Fibroblast of skin of abdomen (primary cell): ENCODE measurements at places on chromosomes 4 and X.
A peak's percentile ranks its signal among the peaks of the same experiment; 100 is the strongest.

DNA sequence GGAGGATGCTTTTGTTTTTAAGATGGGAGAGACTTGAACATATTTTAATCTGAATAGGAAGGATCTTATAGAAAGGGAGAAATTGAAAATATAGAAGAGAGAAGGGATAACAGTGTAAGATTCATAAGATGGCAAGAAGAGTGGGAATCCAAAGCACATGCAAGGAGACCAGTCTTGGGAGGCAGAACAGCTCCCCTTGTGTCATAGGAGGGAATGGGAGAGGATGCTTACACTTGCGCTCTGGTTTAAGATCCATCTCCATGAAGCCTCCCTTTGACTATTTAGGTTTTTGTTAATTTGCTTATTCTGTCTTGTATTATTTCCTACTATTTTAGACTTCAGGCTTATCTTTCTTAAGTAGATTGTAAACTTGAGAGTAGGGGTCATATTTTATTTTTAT is 42.7 kb downstream of the KIF4A start:
- DNase-seq: no peak

- no peak for DNase-seq
These were observed 333.9 kb downstream of the PDHA2 start for GRCh38 chr4:96173756-96174155.

DNA sequence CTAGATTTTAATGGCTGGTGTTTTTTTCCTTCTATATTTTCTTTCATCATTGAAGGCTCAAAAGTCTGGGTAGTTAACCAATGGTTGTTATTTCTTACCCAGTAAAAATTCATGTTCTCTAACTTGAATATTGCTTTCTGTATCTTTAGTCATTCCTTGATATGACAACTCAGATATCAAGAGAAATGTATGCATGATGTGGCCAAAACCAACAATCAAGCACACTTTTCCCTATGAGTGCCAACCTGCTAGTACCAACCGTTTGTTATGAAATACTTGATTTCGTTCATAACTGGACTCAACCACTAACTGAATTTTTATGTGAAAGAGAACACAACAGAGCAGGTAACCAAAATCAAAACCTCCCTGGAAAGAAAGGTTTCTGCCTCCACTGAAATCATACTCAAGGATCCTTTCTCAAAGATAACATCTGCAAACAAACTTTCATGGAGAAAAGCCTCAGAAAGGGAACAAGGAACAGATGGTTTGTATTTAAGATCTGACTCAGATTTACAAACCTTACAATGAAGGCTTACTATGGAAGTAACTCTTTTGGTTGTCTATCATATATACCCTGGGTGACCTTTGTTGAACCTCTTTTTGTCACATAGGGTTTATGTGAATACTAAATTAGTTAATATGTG is 8.3 kb upstream of the VEGFC start:
- peak; percentile 71 for DNase-seq

GRCh38 chr4:100525686-100526085 is 7.9 kb upstream of the EMCN start:
- DNase-seq: no peak

DNA sequence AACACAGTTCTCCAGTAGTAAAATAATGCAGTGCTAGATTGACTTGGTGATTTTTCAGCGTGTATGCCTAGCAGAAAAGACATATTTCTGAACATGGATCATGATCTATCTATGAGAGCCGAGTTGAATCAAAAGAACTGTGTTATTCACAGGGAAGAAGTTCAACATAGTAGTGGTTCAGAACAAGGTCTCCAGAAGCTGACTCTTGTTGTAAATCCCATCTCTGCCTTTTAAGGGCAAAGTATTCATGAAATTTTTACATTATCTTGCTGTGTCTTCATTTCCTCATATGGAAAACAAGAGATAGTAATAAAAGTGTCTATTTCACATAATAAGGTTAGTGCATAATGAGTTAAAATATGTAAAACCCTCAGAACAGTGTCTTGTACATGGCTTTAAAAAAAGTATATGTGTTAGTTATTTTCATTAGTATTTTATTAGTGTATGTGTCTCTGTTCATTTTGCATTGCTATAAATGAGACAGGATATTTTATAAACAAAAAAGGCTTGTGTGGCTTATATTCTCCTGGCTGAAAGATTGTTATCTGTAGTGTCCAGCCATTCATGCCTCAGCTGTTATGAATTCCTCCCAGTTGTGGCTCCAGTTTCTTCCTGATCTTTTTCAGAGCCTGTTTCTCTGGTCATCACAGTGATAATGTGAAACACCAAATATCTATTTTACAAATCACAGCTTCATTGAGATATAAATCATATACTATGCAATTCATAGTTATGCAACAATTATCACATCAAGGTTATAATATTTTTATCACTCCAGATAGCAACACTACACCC is 1351.2 kb downstream of the STIM2 start:
- DNase-seq: peak; percentile 48

DNA sequence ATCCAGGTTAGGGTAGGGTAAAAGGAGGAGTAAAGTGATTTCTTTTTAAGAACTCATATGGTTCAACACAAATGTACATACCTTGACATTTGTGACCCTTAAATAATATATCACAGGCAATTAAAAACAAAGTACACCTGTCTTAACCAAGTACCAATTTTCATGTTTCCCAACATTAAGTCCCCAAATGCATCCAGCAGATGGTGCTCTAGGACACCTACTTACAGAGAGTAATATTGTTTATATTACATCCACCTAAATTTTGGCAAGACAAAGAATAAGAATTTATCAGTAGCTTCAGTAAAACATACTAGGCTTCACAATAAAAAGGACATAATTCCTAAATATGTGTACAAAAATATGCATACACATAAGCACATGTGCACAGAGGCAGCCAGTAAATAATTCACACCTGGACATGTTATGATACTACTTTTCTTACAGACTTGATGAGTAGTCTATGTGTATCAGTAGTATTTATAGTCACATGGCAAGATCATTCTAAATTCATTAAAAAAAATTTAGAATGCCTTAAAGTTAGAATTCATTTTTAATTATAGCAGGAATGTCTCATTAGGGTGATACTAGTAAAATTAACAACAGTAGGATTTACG is 219.7 kb downstream of the DCLK2 start:
- DNase-seq: peak; percentile 59

DNA sequence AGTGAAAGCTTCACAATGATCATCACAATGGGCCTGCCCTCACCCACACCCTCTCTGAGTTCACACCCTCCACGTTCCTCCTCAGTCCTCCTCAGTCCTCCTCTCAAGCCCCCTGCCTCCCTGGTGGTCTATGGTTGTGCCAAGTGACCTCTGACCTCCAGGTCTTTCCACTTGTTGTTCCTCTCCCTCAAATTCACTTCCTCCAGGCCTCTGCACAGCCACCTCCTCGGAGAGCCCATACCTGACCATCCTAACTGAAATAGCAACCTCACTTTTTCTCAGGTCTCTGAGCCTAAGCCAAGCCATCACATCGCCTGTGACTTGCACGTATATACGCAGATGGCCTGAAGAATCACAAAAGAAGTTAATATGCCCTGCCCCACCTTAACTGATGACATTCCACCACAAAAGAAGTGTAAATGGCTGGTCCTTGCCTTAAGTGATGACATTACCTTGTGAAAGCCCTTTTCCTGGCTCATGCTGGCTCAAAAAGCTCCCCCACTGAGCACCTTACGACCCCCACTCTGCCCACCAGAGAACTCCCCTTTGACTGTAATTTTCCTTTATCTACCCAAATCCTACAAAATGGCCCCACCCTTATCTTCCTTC is 293.4 kb upstream of the TENM3 start:
- DNase-seq: no peak

- no peak for DNase-seq
These were observed 40.0 kb upstream of the ADRA2C start for GRCh38 chr4:3725936-3726870.

GRCh38 chr4:145338568-145338967 is 143.1 kb upstream of the SMAD1 start:
- DNase-seq: no peak

GRCh38 chrX:10242026-10242425 is 85.3 kb downstream of the CLCN4 start:
- DNase-seq: no peak

- no peak for DNase-seq
These were observed 25.5 kb upstream of the GPAT3 start for GRCh38 chr4:83510442-83510841.

DNA sequence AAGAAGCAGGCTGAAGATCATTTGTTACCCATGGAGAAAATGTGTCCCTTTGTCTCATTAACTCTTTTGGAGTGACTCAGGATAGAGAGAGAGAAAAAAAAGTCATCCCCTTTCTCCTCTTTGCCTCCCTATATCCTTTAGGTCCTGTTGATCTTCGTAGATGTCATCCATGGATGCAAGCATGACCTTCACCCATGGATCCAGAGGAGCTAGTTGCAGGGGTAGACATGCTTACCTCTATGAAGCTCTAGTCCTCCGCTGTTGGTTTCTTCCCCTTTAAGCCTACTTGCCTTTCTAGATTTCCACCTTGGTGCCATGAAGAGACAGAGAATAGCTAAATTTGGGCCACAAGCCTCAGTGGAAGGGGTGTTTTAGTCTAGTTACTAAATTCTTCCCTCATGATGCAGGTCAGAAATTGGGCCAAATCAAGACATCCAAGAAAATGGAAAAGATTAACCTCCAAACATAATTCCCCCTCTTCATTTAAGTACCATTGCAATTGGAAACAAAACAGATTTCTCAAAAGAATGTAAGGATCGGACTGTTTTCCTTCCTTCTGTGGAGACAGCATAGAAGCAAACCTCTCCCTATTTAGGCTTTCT is 178.4 kb downstream of the TECRL start:
- DNase-seq: no peak

DNA sequence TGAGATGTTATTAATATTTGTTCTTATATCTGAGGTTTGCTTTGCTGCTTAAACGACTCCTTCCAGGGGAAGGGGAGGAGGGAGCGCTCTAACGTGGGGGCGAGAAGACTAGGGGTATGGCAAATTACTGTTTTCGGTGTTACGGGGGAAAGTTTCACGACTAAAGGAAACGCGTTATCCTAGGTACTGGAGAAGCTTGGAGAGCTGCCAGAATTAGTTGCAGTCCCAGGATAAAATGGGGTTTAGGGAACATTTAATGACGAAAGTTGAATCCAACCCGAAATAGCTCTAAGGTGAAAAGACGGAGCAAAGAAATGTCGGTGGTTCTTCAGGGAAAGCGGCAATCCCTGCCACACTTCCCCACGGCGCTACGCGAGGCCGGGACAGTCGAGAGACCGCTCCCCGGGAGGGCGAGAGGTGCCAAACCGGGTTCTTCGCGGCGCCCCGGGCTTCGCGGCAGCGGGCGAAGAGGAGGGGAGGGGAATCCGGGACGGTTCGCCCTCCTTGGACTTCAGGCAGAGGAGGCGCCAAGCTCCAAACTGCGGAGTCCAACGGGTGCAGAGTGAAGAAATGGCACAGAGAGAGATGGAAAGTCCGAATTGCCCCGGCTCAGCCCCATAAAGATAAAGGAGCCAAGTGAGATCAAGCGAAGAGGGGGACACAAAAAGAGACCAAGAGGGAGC is 724 bp downstream of the THOC2 start:
- DNase-seq: peak; percentile 9

GRCh38 chr4:158015241-158015640 is 157.6 kb downstream of the GASK1B start:
- DNase-seq: no peak

DNA sequence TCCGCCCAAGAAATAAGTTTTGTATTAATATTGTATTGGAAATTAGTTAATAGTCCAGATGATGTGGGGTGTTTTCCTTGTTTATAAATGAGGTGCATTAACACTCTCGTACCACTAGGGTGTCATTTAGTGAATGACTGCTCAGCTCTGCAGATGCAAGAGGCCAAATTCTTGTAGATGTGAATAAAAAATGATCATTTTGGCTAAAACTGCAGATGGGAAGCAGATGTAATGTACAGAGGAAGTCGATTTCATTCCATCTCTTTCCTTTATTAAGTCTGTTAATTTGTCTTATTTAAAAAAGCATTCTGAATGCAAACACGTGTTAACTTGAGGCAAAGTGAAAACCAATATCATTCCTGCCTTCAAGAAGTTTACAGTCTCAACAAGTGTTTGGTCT is 108.1 kb downstream of the DHX15 start:
- peak; percentile 28 for DNase-seq
